ENCODE measurements at places on chromosomes 12 and 14. TPM values are rescaled to one million over a fixed set of nuclear protein-coding genes. Genes with fewer than 3 reads are reported as not detected.

Gene CABP1
- 8.5 TPM for total RNA-seq

DNA sequence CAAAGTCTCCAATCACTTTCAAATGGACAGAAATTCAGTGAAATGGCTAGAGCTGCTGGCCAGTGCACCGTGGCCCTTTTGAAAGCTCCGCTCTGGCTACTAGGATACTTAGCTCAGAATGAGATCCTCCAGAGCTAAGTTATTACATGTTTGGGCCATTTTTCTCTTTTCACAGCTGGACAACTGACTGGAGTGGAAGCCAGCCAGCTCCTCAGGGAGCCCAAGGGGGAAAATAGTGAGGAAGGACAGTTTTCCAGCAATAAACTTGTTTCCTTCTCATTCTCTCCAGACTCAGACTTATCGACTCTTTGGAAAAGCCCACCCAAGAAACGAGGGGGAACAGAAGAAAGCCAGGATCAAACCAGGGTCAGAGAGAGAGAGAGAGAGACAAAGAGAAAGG, 266.0 kb downstream of the KSR2 start:
- no peaks in the 10 kb centered on the region for H3K4me1 ChIP-seq
- H3K27ac ChIP-seq, result no peak overlapping the region
- no peaks in the 10 kb centered on the region for H3K36me3 ChIP-seq
- no peaks in the 10 kb centered on the region for H3K27me3 ChIP-seq

DNA sequence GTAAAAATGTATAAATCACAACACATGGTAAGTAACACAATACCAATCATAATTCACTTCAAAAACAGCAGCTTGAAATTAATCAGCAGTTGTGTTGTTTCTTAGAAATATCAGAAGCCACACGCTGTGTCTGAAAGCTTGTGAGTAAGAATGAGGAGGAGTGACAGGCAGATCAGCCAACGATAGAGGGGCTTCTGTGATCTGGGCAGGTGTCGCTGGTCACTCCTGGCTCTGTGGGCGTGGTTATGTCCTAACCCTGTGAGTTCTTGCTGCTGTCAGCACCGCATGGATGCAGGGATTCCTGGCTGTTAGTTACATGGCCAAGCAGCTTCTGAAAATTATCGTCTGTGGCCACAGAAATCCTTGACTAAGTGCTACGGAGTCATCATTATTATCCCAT, 123.4 kb downstream of the SLC25A47 start:
- no peak overlapping the region for H3K4me3 ChIP-seq
- DNase-seq, result peak; percentile 77
- H3K36me3 ChIP-seq, result no peaks in the 10 kb centered on the region

DNA sequence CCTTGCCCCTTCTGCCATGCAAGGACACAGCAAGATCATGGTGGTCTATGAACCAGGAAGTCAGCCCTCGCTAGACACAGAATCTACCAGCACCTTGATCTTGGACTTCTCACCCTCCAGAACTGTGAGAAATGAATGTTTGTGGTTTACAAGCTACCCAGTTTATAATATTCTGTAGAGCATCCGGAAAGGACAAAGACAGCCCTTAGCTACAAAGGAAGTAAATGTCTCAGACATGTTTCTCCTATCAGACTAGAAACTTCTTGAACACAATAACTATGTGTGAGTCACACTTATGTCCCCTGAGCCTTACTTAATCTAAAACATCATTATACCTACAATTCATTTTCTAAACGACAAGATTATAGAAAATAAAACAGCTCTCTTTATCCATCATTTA, 176.7 kb downstream of the KLHL28 start:
- H3K27ac ChIP-seq, result no peak overlapping the region
- H3K4me3 ChIP-seq, result no peak overlapping the region
- DNase-seq, result no peak
- no peaks in the 10 kb centered on the region for H3K27me3 ChIP-seq
- no peaks in the 10 kb centered on the region for H3K36me3 ChIP-seq

GRCh38 chr14:95808371-95808770, 68.3 kb upstream of the TUNAR start:
- no peak overlapping the region for H3K4me3 ChIP-seq
- H3K36me3 ChIP-seq, result no peaks in the 10 kb centered on the region
- no peaks in the 10 kb centered on the region for H3K4me1 ChIP-seq
- no peaks in the 10 kb centered on the region for H3K27me3 ChIP-seq

Gene CLEC4A
- total RNA-seq, result not detected

GRCh38 chr14:91731986-91732385, at the start of gene CATSPERB:
Gene CATSPERB (minus strand): TSS chr14:91732086. CDS start chr14:91729479, 2,607 bp downstream.
- H3K4me3 ChIP-seq, result no peak within 1 kb of the TSS
- DNase-seq, result no peak
- no peaks in the 10 kb centered on the region for H3K27me3 ChIP-seq
- H3K36me3 ChIP-seq, result no peaks in the 10 kb centered on the region

DNA sequence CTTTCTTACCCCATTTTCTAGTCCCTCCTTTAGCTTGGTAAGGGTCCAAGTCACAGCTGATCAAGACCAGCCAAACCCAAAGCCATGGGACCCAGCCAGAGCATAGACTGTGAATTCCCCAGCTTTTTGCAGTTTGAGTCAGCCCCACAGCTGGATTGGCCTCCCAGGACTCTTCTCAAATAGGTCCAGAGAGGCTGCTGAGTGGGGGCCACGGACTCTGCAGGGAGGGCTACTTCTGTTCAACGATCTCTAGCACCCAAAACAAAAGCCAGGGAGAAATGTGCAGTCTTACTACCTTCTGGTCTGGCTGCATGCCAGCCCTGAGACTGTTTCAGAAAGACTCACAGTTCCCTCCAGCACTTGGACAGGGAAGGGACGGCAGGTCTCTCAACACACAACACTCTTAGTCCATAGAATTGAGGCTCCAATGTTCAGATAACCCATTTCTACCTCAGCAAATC, 1.6 kb downstream of the VDR start:
- no peaks in the 10 kb centered on the region for H3K36me3 ChIP-seq
- peaks cover 45% of the 10 kb centered on the region for H3K27me3 ChIP-seq
- H3K27ac ChIP-seq, result no peak overlapping the region
- H3K4me1 ChIP-seq, result peaks cover 5% of the 10 kb centered on the region
- H3K4me3 ChIP-seq, result no peak overlapping the region

- peaks cover 2% of the 10 kb centered on the region for H3K4me1 ChIP-seq
- H3K4me3 ChIP-seq, result no peak overlapping the region
- no peaks in the 10 kb centered on the region for H3K36me3 ChIP-seq
- H3K27me3 ChIP-seq, result 0 out of 2 replicates have a peak, but pooled peaks cover 3% of the 10 kb centered on the region
- no peak overlapping the region for H3K27ac ChIP-seq
Observed at GRCh38 chr12:76967181-76967885, 88.5 kb upstream of the CSRP2 start.

Gene PGF
- 4.1 TPM for total RNA-seq

- no peaks in the 10 kb centered on the region for H3K4me1 ChIP-seq
- peaks cover 15% of the 10 kb centered on the region for H3K36me3 ChIP-seq
- H3K4me3 ChIP-seq, result no peak overlapping the region
- DNase-seq, result no peak
Observed at GRCh38 chr12:50690925-50691324, 73.0 kb upstream of the ATF1 start.

Gene PLCZ1
- total RNA-seq, result not detected

DNA sequence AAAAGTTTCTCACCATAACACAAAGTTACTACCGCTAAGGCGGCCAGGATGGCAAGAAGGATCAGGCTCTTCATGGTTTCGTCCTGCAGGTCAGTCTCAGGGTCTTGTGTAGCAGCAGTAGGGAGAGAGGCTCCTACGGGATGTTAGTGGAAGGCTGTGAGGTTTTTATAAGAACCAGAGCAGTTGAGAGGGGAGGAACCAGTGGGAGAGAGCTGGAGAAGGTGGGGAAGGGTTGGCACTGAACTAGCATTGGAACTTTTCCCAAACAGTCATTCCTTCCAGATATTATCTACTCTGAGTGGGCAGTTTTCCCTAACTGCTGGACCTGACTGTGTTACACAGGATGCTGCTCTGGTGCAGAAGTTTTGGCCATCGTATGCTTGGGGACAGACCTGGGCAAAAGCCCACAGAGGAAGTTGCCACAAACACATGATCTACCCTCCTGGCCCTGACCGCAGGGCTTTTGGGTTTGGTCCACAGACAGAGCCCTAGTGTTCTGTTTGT, at the start of gene MGP:
TSS of gene MGP (minus strand) at position 137 of the 504 bp plus-strand sequence. CDS start at position 74, 63 bp downstream.
- no peak within 1 kb of the TSS for H3K27ac ChIP-seq
- no peaks in the 10 kb centered on the region for H3K4me1 ChIP-seq
- no peaks in the 10 kb centered on the region for H3K27me3 ChIP-seq

GRCh38 chr12:93813972-93814821, 137.0 kb downstream of the CRADD start:
- no peak overlapping the region for H3K27ac ChIP-seq
- H3K36me3 ChIP-seq, result no peaks in the 10 kb centered on the region
- peaks cover 6% of the 10 kb centered on the region for H3K4me1 ChIP-seq
- no peaks in the 10 kb centered on the region for H3K27me3 ChIP-seq
- H3K4me3 ChIP-seq, result no peak overlapping the region

DNA sequence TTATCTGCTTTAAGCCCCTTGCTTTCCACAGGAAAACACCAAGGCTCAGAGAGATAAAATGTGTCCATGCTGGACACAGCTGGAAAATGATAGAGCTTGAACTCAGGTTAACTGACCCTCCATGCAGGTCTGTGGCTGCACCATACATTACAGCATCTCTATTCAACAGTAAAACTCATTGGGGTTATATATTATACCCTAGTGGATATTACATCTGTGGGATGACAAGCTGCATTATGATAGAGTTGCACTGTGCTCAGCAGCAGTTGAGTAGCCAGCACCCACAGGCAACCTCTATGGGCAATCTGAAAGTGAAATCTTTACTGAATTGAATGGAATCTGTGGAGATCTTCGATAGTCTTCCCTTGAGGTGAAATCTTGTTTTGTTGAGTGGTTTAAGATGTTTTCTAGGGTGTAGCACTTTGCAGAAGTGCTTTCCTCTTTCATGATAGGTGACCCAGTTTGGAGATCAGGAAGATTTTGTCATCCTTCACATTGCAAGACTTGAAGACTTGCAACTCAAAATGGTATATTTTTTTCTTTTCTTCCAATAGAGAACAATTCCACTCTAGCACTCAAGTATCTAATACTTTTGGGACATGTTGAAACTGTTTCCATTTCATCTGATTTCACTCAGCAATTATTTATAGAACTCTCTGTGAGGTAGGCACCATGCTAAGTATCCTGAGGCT, 389.2 kb downstream of the RAD51B start:
- no peak overlapping the region for H3K27ac ChIP-seq
- H3K27me3 ChIP-seq, result no peaks in the 10 kb centered on the region
- no peaks in the 10 kb centered on the region for H3K4me1 ChIP-seq

- H3K4me3 ChIP-seq, result no peak overlapping the region
- H3K36me3 ChIP-seq, result no peaks in the 10 kb centered on the region
- DNase-seq, result no peak
Observed at GRCh38 chr14:37027188-37027824, 145.1 kb downstream of the SLC25A21 start.

DNA sequence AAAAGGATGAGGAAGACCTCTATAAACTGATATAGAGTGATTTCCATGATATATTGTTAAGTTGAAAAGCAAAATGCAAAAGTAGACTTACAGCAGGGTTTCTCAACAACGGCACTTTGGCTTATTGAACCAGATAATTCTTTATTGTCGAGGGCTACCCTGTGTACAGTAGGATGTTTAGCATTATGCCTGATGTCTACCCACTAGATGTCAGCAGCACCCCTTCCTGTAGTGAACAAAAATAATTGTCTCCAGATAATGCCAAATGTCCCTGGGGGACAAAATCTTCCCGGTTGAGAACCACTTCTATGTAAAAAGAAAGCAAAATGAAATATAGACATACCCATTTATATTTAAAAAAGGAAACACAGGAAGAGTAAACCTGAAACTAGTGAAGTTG, 32.4 kb downstream of the ABCD2 start:
- H3K27ac ChIP-seq, result no peak overlapping the region
- no peaks in the 10 kb centered on the region for H3K27me3 ChIP-seq
- H3K4me1 ChIP-seq, result no peaks in the 10 kb centered on the region
- no peak for DNase-seq

- H3K36me3 ChIP-seq, result no peaks in the 10 kb centered on the region
- H3K4me1 ChIP-seq, result no peaks in the 10 kb centered on the region
- no peak overlapping the region for H3K27ac ChIP-seq
- no peaks in the 10 kb centered on the region for H3K27me3 ChIP-seq
Observed at GRCh38 chr12:27595231-27595642, 71.2 kb downstream of the PPFIBP1 start.

DNA sequence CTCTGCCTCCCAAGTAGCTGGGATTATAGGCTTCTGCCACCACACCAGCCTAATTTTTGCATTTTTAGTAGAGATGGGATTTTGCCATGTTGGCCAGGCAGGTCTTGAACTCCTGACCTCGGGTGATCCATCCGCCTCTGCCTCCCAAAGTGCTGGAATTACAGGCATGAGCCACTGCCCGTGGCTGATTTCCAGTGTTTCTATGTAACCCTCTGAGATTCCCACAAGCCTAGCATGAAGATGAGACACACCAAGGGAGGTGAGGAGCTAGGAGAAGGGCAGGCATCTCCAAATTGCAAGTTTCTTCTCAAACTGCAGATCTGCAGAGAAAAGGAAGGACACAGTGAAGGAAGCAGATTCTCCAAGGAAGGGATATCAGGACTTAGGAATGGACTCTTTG, 125.0 kb downstream of the CACNA1C start:
- DNase-seq, result no peak
- no peaks in the 10 kb centered on the region for H3K4me1 ChIP-seq
- H3K4me3 ChIP-seq, result no peak overlapping the region
- no peaks in the 10 kb centered on the region for H3K36me3 ChIP-seq
- H3K27me3 ChIP-seq, result no peaks in the 10 kb centered on the region

Gene TMEM119
- 0.48 TPM for total RNA-seq

Gene FKBP4
- 227 TPM for total RNA-seq

DNA sequence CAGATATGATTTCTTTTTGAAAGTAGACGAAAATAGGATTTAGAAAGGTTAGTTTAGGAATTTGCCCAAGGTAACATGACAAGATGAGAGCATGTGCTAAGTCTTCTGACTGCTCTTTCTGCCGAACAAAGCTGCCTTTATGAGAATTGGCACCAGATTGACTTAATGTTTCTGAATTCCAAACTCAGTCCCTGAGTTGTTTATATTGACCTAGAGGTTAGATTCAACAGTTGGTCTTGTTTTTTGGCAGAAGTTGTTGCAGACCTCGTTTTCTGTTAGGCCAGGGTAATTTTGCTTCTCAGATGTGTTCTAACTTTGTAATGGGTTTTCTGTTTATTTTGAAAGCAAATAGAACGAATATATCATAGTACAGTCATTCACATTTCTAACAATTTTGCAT, 61.5 kb upstream of the LRTM2 start:
- no peak for DNase-seq
- peaks cover 7% of the 10 kb centered on the region for H3K36me3 ChIP-seq
- no peak overlapping the region for H3K27ac ChIP-seq
- H3K4me1 ChIP-seq, result no peaks in the 10 kb centered on the region

- no peak overlapping the region for H3K4me3 ChIP-seq
- H3K27me3 ChIP-seq, result no peaks in the 10 kb centered on the region
Observed at GRCh38 chr12:60078026-60078425, 482.2 kb downstream of the SLC16A7 start.

All from H1 (cell line).